ENCODE measurements at places on chromosomes 4 and X.

DNA sequence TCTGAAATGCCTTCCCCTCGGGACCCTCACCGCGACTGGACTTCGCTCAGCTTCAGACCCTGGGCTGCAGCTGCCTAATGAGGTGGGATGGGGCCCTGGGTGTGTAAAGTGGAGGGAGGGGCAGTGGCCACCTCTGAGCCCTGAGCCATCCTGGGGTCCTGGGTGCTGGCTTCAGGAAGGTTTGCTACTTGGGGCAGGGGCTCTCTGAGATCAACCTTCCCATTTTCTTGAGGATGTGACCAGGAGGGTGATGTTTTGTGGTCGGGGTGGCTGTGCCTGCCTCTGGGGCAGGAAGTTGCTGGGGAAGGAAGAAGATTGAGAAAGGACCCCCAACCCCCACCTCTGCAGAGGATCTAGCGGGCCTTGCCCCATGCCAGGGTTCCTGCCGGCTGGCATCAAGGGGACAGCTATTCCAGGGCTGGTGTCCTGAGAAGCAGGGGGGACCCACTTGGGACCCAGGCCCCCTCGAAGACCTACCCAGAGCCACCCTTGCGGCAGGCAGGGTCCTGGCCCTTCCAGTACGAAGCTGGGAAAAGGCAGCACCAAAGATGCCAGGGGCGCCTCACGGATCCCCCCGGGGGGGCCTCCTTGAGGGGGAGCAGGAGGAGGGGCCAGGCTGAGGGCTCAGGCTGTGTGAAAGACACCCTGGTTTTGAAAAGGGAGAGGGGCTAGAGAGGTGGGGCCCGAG lies 6.5 kb downstream of the SH3BP2 start:
- DNase-seq: no peak

DNA sequence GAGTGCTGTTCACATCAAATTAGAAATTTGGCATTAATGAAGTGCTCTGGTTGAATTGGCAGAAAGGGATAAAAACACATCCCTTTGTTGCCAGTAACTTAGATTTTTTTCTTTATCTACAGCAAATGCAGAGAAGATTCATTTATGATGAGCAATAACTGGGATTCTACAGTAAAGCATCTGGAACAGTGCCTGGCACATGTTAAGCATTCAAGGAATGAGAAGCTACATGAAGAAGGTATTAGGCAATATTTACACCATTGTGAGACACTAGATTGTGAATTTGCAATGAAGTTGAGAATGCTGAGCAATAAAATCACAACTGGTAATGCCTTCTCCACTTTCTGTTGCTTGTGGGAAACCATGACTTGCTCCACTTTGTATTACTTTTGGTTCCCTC lies 33.5 kb downstream of the PCDH19 start:
- DNase-seq: no peak

DNA sequence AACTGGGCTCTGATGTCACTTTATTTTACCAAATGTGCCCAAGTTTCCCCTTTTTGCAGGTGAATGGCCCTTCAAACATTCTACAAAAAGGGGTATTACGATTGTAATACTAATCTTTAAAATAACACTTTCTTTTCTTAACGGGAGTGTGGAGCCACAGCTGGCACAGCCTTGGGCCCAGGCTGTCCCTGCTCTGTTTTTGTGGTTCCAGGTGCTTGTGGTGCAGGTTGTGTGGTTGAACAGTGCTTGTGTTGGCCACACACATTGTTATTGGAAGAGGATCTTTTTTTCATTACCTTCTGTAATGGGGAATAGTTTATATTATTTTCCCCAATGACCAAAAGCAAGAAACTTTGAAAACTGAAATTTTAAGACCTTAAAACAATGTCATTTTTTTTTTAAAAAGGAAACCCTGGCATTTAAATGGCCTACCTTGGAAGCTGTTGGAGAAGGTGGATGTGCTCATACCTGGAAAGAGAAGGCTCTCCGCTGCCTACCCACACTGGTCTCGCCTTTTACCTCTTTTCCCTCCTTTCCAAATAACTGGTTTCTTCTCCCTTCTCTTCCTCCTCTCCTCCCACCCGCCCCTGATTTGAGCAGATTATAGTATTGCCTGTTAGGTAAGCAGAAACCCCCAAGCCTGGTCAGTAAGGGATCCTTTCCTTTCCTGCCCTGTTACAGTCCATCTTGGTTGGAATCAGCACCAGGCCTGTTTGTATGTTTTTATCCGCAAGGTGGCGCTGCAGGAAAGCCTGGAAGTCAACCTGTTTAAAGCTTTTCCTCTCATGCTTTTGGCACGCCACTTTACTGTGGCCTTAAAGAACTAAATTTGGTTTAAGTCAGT lies 28.6 kb downstream of the HADH start:
- peak; percentile 77 for DNase-seq

- DNase-seq: no peak
Measured at GRCh38 chrX:458631-459061, 71.9 kb upstream of the PPP2R3B start.

DNA sequence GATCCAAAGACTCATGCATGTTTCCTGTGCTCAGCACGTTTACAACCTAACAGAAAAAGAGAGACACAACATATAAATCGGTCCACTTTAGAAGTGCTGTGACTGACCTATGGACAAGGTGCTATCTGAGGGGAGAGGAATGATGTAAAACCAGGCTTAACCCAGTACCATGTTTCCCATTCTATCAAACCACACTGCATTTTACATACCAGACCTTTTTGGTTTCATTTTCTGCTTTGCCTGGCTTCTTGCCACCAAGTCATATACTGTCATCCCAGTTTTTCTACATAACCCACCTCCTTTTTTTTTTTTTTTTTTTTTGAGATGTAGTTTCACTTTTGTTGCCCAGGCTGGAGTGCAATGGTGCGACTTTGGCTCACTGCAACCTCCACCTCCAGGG lies 82.2 kb downstream of the KLF8 start:
- DNase-seq: no peak

DNA sequence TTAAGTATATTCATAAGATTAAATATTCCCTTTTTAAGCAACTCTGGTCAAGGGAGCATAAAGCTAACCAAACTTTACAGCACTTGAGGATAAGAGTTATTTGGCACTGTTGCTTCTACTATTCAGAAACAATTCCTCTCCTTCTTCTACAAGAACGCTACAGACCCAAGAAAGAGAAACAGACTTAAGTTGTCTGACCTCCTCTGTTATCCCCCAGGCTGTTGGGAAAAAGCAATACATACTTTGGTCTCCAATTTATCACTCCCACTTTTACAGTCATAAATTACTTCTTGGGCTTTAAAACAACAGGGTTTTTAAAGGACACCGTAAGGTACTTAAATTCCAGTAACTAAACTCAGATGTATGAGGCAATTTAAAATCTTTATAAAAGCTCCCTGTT lies 147.4 kb downstream of the COL25A1 start:
- peak; percentile 17 for DNase-seq

GRCh38 chrX:74453178-74453577 lies 31.9 kb downstream of the SLC16A2 start:
- DNase-seq: no peak

DNA sequence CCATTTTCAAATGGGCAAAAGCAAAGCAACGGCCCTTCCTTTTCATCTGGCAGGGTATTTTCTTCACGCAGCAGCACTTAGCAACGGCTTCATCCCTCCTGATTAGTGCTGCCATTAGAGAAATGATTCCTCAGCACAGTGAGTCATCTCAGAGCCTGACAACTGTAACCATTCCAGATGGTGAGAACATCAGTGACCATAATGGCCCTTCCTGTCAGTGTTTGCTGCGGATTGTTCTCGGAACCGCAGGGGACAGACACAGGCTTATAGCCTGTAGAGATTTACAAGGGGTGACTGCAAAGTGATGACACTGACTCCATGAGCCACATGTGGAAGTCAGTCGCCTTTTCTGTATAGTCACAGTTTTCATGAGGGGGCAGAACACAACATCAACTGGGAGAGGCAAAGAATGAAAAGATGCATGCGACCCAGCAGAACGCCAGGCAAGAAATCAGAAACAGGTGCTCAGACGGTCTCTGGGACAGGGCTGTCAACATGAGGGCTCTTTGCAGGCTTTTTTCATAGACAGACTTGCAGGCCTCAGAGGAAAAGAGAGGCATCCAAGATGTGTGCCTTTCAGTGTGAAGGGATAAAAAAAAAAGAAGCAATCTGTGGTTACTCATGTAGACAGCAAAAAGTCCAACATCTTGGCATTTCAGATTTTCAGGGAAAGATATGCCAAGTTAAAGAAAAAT lies 69.9 kb upstream of the FBXW7 start:
- no peak for DNase-seq

DNA sequence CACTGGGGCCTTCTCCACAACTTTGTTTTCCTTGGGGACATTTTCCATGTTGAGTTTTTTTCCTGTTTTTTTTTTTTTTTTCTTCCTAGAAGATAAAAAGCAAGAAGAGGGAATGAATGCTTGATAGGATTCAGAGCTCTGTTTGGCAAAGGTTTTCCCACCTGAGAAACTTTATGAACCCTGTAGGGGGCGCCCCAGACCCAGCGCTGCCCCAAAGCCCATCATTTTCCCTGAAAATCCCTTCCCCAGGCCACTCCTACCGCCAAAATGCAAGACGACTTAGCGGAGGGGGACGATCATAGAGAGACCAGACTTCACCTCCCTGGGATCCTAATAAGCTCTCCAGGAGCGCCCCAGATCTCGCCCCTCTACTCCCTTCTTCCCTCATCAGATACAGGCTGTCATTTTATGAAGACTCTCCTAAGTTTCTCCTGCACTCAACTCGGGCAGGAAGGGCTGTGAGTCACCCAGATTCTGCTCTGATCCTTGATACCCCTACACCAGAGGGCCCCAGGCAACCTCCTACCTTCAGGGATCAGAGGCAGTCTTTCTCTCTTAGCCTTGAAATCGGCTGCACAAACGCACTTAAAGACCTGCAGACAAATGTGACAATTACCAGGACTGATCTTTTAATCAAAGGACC lies 1.4 kb downstream of the BEX5 start:
- no peak for DNase-seq

DNA sequence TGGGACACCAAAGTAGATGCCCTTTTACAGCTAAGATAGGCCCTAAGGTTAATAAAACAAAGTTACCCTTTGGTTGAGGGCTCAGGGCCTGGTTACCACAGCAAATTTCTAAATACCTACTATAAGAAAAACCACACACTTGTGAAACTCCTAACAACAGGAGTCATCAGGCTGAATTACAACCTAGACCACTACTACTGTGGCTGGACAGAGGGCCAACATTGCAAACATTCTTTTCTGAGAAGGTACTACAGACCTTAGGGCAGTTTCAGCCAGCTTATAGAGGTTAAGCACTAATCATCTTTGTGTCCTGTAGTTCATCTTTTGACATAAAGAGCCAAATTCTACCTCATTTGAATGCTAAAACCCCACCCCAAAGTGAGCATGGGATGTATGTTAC lies 504.0 kb downstream of the RAPGEF2 start:
- DNase-seq: no peak

GRCh38 chrX:102720237-102721168 lies at the start of gene GPRASP3:
GPRASP3 (plus strand) TSS chrX:102720743; CDS start chrX:102748996, 28,253 bp downstream.
- peak; percentile 66 for DNase-seq

- DNase-seq: no peak
Measured at GRCh38 chrX:49186125-49187027, at the start of gene PRICKLE3. PRICKLE3 (minus strand) TSS chrX:49186373; CDS start chrX:49186297, 76 bp downstream.

GRCh38 chr4:87326460-87326859 lies 3.8 kb upstream of the HSD17B13 start:
- DNase-seq: no peak

DNA sequence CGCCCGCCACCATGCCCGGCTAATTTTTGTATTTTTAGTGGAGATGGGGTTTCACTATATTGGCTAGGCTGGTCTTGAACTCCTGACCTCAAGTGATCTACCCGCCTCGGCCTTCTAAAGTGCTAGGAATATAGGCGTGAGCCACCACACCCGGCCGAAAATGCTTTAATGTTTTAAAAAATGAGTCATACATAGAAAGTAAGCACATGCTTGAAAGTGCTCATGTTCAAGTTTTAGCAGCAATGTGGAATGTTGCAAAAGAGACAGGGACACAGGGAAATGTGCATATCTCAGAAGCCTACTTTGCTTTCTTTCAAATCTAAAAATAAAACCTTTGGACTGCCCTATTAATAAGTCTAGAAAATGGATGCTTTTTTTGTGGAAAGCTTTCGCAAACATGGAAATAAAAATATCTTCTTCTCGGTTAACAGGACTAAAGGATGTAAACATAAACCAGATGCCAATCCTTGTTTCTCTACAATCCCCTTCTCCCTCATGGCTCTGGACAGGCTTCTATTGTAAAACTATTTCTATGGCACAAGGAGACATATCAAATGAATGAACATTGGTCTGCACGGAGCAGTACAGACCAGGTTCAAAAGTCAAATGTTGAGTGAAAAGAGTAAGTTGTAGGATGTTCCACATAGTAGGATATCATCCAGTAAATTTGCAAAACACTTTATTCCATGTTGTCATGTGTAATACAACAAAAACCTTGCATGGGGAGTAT lies 15.0 kb downstream of the MECP2 start:
- DNase-seq: no peak

GRCh38 chrX:15165832-15166231 lies 104.1 kb downstream of the ASB9 start:
- no peak for DNase-seq

DNA sequence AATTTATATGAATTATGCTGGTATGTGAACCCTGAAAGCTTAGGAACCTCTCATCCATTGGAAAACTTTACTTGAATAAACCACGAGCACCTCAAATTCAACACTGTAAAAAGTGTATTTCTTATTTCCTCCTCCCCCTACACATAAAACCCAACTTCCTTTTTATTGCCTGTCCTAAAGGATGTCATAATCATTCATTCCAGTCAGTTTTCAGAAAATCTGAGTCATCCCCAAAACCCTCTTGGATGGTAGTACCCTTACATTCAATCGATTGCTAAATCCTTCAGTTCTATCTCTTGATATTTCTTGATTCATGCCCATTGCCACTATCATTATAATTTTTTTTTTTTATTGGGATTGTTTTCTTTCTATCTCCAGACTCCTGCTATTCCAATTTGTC lies 91.1 kb upstream of the ATP8A1 start:
- DNase-seq: no peak

GRCh38 chr4:144667500-144667899 lies 21.5 kb downstream of the HHIP start:
- DNase-seq: no peak

DNA sequence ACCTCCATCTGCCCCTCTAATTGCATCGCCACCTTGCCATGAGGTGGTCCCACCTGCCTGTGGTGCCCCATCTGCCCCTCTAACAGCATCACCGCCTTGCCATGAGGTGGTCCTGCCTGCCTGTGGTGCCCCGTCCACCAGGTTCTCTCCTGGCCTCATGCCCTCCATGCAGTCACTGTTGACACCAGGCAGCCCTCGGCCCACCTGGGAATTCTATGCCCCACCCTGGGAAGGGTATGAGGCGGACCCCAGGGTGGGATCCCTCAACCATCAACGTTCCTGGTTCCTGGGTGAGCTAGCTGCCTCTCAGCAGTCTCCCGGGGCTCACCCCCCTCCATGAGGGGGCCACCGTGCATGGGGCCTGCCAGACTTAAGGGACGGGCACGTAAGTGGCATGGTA lies 38.9 kb downstream of the ACOX3 start:
- no peak for DNase-seq

Measured in renal cortex interstitium (tissue), 15 donors.